Left ventricle myocardium inferior (tissue), 1 donor: ENCODE measurements at places on chromosomes 11 and 22.
A peak's percentile ranks its signal among the peaks of the same experiment; 100 is the strongest.

DNA sequence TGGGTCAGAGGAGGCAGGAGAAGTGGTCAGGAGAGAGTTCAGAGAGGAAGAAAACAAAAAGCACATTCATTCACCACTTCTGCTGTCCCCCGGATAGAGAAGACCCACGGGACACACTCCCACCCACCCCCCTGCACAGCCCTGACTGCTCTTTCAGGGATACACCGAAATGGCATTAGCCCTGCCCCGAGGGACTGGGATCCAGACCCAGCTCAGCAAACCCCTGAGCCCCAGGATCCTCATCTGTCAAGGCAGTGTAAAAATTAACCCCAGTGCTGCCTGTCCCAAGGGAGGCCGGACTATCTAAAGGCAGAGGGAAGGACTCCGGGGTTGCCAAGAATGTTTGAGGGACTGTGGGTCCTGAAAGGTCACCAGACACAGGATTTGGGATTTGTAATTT is 31.2 kb downstream of the TPBGL start:
- DNase-seq, result peak; percentile 9

- no peak for DNase-seq
Measured at GRCh38 chr22:38104084-38104483, 6.4 kb downstream of the BAIAP2L2 start.

GRCh38 chr11:99671808-99672409 is 651.2 kb downstream of the CNTN5 start:
- DNase-seq, result no peak

DNA sequence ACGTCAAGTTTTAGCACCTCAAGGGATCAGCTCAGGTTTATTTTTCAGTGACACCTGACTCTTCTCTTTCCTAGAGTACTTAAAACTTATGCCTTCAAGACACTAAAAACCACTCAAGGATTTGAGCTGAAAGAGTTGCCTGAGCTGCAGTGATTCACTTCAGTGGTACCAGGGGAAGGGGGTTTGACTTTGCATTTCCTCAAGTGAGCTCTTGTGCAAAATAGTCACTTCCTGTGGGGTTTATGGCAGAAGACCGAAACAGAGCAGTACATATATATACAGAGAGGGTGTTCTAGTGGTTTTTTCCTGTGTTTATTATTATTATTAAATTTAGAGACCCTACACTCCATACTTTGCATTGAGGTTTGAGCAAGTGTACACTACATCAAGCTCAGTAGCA is 60.7 kb downstream of the DBX1 start:
- no peak for DNase-seq

- DNase-seq, result no peak
Measured at GRCh38 chr11:24760681-24761080, 263.8 kb downstream of the LUZP2 start.

GRCh38 chr11:61730240-61730994 is 22.0 kb upstream of the MYRF start:
- no peak for DNase-seq

GRCh38 chr11:129544691-129545090 is 169.0 kb downstream of the BARX2 start:
- DNase-seq, result no peak

DNA sequence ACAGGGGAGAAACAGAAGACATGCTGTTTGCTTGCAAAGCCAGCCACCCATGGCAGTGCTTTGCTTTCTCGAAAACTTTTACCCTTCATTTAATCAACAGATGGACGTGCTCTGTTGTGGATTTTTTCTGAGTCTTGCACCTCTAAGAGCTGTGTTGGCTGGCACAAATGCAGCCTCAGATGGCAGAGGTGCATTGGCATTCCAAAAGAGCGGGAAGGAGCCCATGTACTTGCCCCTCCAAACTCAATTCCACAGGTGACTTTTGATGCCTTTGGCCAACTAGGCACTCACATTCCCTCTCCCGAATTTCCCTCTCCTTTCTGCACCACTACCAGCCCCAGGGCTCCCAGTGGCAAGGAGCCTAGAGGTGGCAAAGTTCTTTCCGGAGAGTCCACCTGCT is 1.2 kb downstream of the KIRREL3 start:
- no peak for DNase-seq

DNA sequence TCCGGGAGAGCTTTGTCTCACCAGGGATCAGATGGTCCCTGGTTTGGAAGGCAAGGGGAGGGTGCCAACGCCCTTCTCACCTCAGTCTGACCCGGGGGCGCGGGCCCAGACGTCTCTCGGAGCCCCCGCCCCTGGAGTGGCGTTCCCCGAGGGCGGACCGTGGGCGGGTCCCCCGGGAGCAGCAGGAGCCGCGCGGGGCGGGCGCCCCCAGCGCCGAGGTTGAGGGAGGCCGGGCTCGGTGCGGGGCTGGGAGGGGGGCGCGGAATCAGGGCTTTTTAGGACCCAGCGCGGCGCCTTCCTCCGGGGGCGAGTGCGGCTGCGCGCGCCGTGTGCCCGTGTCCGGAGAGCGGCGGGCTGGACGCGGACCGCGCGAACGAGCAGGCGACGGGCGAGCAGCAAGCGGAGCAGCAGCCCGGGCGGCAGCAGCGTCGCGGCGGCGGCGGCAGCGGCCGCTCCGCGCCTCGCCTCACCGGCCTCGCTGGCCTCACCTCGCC is at the start of gene KCNC1:
Gene KCNC1 (plus strand): TSS at position 364 of the 494 bp plus-strand sequence. CDS start 1,222 bp downstream, outside the sequence.
- no peak for DNase-seq

- no peak for DNase-seq
Measured at GRCh38 chr22:27803841-27804415, 2.4 kb upstream of the MN1 start.

DNA sequence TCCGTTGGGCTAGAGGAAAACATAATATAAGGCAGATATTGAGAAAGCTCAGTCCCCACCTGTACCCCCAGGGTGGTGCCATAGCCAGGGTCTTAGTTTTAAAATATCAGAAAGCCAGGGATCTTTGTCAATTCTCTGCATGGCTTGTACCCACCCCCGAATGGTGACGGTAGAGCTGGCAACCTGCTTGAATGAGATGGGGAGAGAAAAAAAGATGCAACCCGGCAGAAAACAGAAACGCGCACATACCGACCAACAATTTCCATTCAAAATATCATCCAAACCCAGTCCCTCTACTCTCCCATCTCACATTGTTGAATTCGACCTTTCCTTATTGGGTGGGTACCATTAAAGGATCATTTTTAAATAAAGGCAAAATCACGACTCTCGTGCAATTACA is 543.9 kb downstream of the MIAT start:
- no peak for DNase-seq

DNA sequence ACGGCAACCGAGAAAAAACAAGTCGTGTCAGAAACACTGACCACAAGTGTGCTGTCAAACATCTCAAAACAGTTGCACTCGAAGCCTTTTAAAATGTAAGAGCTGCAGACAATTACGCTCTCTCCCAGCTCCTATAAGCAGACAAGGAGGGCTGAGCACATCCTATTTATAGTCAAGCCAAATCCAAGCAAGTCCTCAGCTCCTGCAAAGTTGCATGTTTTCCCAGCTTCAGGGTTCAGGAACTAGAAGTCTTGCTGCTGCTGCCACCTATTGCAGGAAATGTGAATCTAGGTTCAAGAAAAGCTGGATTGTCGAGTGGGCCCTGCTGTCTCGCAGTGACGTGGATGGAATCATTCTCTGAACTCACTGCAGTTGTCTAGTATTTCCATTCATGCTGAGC is 15.5 kb downstream of the EFCAB6 start:
- DNase-seq, result no peak

GRCh38 chr11:2813141-2813908 is 72.2 kb downstream of the CDKN1C start:
- peak; percentile 13 for DNase-seq

GRCh38 chr11:111631666-111632039 is 29.4 kb downstream of the SIK2 start:
- DNase-seq, result no peak

GRCh38 chr22:34986523-34986922 is 79.4 kb upstream of the ISX start:
- no peak for DNase-seq

- DNase-seq, result no peak
Measured at GRCh38 chr11:370070-370941, 1.0 kb downstream of the B4GALNT4 start.

GRCh38 chr22:49116486-49117120 is 711.1 kb downstream of the BRD1 start:
- DNase-seq, result no peak

DNA sequence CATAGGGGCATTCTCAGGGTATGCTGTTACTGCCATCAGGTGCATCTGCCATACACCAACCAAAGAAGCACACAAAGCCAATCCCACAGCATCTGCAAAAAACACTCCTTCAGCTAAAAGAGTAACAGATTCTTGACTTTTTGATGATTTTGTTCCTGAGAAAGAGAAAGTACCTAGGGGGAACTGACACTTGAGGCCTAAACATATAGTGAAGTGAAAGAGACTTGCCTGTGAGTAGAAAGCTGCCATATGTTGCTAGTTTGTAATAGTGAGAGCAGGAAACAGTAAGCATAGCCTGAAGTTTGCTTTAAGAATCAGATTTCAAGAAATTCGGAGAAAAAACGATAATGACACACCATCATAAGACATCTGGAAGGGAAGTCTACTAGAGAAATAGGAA is 97.9 kb upstream of the CTSC start:
- DNase-seq, result no peak

GRCh38 chr22:42932857-42933484 is 75.9 kb upstream of the ARFGAP3 start:
- DNase-seq, result no peak

GRCh38 chr11:17864478-17864941 is 129.9 kb downstream of the KCNC1 start:
- DNase-seq, result no peak

DNA sequence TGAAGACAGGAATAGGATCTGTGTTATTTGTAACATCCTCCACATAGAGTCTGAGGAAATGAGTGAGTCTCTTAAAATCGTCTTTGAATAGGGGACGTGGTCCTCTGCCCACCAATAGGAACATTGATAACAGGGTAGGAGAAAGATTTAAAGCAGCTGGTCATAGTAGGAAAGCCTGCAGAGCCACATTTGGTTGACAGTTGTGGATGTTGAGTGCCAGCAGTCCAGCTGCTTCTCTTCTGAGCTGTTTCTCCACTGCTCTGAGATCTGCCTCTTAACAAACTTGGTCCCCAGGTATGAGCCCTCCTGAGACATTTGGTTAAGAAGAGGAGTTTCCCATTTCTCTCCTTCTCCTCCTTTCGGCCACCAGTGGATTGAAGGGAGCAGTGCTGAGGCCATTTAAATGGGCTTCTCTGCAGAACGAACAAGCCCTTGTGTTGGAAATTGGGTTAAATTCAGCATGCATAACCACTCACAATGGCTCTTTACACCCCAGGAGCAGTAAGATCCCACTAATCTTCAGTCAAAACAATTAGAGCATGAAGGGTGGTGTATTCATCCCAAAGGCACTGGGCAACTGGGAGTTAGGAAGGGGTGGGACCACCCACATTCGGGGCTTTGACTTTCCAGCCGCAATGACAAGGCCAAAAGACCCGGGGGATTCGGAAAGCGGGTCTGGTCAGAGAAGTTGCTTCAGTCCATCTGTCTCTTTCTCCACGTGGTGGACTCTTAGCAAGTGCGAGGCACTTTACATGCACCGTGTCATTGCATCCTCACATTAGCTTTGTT is 32.3 kb downstream of the MIAT start:
- DNase-seq, result no peak

DNA sequence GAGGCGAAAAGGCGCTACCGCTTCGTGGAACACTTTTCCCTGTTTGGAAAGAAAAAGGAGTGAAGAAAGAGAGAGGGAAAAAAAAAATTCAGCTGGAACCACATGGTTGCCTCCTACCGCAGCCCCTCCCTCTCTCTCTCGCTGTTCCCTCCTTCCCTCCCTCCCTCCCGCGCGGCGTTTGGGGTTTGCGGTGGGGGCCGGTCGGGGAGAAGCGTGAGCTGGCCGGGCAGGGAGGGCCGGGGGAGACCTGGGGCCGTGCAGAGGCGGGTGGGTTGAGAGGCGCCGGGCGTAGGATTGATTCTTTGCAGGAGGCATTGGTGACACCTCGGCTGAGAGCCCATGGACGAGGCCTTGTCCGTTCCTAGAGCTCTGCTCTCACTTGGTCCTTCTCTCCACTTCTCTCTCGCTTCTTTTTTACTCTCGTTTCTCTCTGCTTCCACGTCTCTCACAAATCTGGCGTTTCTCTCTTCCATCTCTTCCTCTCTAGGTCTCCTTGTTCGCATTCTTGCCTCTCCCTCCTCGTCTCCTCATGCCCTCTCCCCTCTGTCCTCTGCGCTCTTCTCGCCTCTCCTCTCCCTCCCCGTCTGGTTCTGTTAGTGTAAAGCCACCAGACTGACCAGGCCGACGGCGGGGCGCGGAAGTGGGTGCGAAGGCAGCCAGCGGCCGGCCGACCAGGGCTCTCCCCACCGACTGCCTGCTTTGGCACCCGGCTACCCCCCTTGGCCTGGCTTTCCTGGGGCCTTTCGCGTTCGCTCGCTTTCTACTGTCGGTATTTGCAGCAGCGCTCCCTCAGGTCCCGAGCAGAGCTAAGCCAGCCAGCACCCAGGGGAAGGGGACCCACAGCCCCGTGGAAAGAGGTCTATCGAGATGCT is at the start of gene CLMP:
Gene CLMP (minus strand): TSS at position 61 of the 872 bp plus-strand sequence. CDS start 308 bp downstream, outside the sequence.
- DNase-seq, result peak; percentile 33

- no peak for DNase-seq
Measured at GRCh38 chr11:72084965-72085364, 4.3 kb downstream of the LRRC51 start.

- no peak for DNase-seq
Measured at GRCh38 chr11:111765320-111765983, 737 bp downstream of the PPP2R1B start.

- DNase-seq, result no peak
Measured at GRCh38 chr11:92922731-92923130, 46.7 kb upstream of the MTNR1B start.

DNA sequence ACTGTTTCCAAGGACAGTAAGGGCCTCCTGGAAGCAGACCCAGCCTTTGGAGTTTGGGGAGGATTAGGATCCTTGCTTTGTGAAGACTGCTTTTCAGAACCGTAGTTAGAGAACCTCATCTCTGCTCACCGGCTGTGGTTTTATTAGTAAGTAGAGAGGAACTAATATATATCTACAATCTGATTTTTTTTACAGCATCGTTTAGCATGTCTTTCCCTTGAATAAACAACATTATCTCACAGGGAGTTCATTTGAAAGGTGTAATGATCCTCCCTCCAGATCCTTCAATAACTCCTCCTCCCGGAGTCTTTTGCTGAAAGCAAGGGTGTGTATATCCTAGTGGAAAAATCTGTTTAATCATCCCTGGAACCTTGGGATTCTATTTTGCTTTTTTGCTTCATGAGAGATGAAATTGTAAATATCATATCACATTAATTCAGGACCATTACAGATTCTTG is 132.7 kb downstream of the DBX1 start:
- DNase-seq, result no peak
